HEK293T (cell line): ENCODE measurements at places on chromosomes 7 and 10.

DNA sequence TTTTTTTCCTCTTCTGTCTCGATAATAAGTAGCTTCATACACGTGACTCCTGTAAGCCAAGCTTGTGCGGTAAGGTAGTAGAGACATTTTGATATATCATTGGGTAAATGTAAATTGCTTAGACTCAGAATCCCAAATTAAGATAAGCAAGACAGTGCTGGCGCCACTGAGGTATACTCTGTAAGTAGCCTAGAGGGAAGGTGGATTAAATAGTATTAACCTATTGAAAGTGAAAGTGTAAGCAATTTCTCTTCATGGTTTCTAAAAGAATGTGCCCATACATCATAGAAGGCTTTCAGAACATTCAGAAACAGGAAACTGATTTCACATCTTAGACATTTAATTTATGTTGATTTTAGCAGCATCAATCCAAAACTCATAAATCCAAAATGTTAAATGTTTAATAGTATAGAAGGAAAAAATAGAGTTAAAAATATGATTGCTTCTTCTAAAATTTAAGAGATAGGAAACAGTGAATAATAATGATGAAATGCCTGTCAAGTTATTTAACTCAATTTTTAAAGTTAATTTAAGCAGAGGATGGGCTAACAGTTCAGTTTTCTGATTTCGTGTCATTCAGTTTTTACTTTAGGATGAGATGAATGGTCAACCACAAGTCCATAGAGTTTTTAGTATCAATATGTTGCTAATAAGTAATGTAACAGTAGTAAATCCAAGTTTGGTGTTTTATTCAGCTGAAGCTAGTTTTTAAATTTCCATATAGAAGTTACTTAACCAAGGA is 36.8 kb downstream of the LRRC72 start:
- no peak for DNase-seq

- no peak for DNase-seq
These were observed 132.3 kb downstream of the GLI3 start for GRCh38 chr7:42104694-42105093.

DNA sequence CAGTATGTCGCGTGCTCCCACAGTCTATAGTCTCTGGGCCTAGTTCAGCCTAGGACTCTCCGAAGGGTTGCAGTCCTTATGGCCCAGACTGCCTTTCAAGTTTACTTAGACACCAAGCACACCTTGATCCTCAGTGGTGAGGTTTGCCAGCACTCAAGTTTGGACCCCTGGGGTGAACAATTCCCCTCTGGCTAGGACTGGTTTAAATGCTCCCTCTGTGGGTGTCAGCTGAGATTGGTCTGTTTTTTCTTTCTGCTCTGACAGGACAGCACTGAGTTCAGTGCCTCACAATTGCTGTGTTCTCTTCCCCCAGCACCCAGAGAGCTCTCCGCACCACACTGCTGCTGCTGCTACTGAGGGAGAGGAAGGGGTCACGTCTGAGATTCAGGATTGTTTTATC is 31.9 kb upstream of the AGR3 start:
- DNase-seq = no peak

DNA sequence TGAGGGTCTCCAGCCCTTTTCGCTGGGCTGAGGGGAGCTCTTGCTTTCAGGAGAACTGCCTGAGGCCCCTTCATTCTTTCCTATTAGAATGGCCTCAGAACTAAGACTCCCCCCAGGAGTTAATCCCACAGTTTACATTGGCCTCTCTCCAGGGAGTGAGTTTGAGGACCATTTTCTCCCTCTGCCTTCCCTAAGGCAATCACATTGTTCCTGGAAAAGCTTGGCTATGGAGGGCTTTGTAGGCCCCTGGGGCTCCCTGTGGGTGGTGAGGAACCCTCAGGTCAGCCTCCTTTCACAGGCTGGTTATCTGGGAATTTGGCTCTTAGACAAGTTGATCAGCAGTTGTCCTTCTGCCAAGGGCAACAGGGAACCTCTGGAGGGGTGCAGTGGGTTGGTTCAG is 343.7 kb downstream of the RPS24 start:
- DNase-seq = no peak

- DNase-seq = no peak
These were observed 12.0 kb upstream of the SCART1 start for GRCh38 chr10:133441780-133442179.

GRCh38 chr10:48474765-48475365 is 130.0 kb downstream of the ARHGAP22 start:
- no peak for DNase-seq

DNA sequence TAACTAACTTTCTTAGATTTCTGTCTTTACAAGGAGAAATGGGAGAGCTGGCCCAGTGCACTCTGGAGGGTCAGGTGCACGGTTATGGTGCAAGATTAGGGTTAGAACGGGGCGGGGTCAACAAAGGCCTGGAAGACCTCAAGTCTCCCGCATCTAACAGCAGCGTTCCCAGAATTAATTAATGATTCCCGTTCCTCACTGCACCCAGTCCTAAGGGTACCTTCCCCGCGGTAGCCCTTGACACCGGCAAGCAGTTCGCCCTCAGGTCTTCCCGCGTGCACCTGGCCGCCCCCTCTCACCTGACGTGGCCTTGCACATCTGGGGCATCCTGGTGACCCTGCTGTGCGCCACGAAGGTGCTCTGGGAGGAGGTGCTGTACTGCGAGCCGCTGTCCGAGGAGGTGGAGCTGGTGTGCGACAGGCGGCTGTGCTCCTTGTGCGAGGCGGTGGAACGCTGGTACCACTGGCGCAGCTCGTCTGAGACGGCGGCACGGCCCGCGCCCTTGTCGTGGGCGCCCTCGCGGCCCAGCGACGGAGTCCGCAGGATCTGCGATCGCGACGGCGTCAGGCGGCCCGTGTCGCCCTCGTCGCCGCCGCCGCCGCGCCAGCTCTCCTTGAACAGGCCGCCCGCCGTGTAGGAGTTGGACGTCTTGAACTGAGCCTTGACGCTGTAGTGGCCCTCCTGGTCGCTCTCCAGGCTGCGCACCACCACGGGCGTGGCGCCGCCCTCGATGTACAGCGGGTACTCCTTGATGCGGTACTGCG is 69.8 kb downstream of the PRPF18 start:
- no peak for DNase-seq

- DNase-seq = no peak
These were observed 12.0 kb downstream of the COL1A2 start for GRCh38 chr7:94406696-94407095.

- no peak for DNase-seq
These were observed 132.7 kb downstream of the GATA3 start for GRCh38 chr10:8187171-8187666.

GRCh38 chr7:24401628-24402593 is 117.9 kb downstream of the NPY start:
- DNase-seq = no peak

DNA sequence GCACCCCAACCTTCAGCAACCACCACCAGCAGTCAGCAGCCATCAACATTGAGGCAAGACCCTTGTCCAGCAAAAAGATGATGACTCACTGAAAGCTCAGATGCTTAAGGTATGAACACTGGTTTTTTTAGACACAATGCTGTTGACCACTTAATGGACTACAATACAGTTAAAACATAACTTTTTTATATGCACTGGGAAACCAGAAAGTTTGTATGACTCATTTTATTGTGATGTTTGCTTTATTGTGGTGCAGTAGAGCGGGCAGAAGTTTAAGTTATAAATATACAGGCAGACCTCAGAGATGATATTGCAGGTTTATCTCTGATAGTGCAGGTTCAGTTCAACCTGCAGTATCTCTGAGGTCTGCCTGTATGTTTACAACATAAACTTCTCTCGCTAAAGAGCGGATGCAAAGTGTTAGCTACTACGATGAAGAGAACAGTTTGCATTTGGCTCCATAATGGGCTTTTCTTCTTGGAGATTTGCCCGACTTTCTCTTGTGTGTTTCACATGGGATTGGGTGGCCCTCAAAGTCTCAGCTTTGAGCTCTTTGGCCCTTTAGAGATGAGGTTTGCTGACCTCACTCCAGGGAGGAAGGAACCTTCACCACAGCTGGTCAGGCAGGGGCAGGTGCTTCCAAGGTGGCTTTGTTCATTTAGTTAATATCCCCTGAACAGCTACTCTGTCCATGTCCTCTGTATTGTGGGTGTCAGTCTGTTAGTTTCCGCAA is 84.4 kb upstream of the SHH start:
- no peak for DNase-seq

DNA sequence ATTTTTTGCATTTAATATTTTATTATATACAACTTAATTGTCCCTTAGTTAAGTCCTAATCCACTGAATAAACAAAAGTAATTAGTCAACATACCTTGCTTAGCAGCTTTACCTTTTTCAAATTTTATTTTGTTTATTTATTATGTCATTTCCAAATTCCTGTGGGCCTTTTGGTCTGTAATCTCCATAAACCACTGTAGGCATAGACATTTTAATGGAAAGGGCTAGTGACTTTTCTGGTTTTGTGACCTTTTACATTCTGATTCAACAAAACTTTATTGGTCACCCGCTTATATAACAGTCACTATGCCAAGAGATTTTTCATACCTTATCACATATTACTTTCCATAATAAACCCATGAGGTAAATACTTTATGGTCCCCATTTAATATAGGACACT is 181.3 kb upstream of the PRPS1L1 start:
- DNase-seq = no peak

GRCh38 chr10:51002469-51002868 is 71.8 kb upstream of the PRKG1 start:
- DNase-seq = no peak

GRCh38 chr10:113436851-113437250 is 116.0 kb upstream of the HABP2 start:
- no peak for DNase-seq

- no peak for DNase-seq
These were observed 161.2 kb upstream of the TNRC18 start for GRCh38 chr7:5584821-5585220.

DNA sequence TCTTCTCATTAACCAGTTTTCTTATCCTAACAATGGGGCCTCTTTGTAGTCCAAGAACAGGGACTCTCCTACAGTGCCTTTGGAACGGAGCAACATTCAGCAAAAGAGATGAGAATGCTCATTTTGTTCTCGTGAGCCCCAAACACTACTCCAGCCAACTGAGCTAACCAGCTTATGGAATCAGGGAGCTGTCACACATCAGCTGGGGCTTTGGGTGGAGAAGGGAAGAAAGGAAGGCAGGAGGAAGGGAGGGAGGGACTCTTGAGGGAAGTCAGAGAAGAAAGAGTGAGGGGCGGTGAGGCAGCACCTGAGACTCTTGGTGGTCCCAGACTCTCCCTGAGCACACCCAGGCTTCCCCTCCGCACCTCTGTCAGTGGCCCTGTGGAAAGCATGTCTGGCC is 123.1 kb downstream of the CLEC2L start:
- no peak for DNase-seq

GRCh38 chr7:71625545-71625944 is 493.6 kb downstream of the GALNT17 start:
- no peak for DNase-seq

GRCh38 chr10:125061557-125062226 is 98.7 kb downstream of the CTBP2 start:
- DNase-seq = no peak

DNA sequence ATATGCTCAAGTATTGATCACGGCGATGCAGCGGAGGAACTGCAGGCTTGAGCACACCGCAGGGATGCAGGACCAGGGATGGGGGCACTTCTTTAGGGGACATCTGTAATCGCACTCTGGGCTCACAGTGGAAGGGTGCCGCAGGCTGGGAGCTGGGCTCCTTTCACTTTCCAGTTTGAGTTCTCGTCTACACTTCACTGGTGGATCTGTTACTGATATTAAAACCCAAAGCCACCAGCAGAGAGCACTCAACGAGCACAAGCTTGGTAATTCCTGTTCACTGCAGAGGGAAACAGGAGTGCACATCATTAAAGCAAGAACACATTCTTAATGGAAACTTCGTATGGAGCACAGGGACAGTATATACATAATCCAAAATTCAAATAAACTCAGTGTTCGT is 91.3 kb downstream of the PARD3 start:
- peak; percentile 24 for DNase-seq

GRCh38 chr7:155724327-155725005 is 80.0 kb downstream of the RBM33 start:
- DNase-seq = peak; percentile 54

DNA sequence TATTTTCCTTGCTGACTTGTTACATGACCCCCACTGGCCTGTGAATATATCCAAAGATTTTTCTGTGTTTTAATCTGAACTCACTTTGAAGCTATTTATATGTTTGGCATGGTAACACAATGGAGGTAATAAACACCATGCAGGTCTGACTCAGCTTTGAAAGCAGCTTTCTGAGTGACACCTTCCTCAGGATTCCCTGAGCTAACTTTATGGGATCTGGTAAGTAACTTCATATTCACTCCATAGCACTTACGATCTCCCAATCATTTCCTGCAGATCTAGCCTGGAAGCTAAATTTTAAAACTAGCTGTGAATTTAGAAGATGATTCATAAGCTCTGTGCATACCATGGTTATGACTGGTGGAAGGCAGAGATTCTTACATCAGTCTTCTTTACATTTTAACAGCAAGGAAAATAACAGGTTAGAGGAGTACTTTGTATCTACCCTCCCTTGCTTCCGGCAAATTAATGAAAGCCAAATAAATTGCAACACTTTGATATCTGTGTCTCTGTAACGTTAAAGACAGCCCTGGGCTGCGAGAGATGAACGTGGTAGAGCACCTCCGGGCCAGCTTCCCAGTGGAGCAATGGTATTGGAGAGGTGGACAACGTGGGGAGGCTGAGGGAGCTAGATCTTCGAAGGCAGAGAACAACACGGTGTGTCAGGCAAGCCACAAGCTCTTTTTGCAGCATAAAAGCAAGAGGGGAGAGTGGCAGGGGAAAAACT is 170.2 kb upstream of the KLF14 start:
- no peak for DNase-seq

- no peak for DNase-seq
These were observed 26.7 kb upstream of the USP6NL start for GRCh38 chr10:11638055-11638698.

DNA sequence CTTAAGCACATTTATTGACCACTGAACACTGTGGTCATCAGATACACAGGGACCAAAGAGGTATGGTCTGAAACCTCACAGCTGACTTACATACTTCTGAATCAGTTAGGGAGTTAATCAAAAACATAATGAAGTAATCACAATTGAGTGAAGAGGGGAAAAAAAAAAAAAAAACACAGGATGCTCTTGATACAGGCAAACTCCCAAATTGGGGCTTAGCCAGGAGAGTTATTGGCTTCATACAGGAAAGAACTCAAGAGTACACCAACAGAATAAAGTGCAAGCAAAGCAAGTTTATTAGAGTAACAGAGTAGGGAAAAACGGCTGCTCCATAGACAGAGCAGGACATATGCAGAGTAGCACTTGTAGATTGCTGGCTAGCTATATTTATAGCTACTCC is 917.0 kb downstream of the CNTNAP2 start:
- no peak for DNase-seq
